ENCODE measurements at places on chromosomes 3 and 15.

DNA sequence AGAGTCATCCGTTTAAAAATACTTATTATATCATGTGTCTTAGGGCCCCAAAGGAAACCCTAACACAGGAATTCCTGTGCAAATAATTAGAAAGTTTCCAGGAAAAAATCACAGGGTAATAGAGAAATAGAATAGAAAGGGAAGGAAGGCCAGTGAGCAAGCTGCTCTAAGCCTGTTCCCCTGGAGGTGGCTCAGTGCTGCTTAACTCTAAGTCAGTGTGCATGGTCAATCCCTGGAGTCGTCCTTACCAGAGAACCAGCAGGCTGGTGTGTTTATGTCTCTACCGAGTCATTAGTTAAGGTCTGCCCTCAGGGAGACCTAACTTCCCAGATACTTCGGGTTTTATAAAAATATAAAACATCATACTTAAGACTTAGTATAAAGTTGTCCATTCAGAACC lies 21.0 kb upstream of the MCF2L2 start:
- peak; percentile 4 for DNase-seq

DNA sequence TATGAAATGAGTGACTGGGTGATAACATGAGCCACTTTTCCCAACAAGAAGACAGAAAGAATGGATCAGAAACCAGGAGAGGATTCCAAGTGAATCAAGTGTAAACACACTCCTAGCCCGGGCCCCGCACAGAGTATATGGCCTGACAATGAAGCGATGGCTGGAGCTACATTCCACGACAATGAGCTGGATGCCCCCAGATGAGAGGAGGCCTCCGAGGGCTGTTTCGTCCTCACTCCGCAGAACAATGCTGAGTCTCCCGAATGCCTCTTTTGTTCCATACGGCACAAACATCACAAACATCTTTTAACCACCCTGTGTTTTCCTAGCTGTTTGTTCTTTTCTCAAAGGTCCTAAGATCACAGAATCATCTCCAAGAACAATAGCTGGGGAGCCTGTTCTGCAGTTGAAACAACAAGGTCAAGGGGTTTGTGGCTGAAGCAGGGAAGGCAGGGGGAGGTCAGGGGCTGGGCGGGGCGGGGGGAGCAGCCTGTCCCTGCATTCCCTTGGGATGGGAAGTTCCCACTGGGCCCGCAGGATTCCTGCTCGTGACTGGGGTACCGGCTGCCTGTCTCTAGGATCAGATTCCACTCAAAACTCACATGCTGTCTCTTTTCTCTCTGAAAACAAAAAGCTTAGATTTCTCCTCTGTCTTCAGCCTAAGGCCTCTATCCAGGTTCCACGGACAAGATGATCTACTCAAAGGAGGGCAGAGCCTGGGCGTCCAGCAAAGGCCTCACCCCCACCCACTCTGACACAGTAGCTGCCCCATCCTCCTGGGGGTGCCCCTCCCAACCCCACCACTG lies 151.3 kb downstream of the XXYLT1 start:
- DNase-seq: no peak

DNA sequence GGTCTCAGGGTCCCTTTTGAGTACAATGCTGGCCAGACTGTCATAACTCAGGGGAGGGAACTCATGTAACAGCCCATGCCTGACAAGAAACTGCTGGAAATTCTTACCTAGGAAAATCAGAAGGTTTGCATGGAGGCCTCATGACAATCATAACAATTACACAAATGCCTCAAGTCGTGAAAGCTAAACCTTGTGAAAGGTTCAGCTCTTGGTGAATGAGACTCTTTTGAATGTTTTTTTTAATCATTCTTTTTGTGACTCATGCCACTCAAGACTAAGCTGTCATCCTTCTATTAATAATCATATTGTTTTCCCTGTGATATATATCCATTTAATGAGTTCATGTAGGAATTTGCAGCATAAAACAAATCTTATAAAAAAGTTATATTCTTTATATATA lies 61.4 kb upstream of the LEKR1 start:
- DNase-seq: no peak

DNA sequence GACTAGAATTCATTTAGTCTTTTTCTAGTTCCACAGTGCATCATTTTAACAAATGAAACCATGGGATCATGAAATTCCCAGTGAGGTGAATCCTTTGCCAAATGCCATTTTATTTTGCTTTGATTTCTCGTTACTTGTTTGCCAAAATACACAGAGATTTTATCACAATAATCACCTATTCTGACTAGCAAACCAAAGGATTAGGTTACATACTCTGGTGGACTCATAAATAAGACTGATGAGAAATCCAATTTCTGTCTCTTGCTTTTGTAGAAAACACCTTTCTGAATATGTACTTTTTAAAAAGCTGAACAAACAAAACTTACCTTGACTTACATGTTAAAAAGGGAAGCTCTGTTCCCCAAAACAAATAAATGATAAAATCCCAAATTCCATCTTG lies 12.2 kb downstream of the ERC2 start:
- no peak for DNase-seq

DNA sequence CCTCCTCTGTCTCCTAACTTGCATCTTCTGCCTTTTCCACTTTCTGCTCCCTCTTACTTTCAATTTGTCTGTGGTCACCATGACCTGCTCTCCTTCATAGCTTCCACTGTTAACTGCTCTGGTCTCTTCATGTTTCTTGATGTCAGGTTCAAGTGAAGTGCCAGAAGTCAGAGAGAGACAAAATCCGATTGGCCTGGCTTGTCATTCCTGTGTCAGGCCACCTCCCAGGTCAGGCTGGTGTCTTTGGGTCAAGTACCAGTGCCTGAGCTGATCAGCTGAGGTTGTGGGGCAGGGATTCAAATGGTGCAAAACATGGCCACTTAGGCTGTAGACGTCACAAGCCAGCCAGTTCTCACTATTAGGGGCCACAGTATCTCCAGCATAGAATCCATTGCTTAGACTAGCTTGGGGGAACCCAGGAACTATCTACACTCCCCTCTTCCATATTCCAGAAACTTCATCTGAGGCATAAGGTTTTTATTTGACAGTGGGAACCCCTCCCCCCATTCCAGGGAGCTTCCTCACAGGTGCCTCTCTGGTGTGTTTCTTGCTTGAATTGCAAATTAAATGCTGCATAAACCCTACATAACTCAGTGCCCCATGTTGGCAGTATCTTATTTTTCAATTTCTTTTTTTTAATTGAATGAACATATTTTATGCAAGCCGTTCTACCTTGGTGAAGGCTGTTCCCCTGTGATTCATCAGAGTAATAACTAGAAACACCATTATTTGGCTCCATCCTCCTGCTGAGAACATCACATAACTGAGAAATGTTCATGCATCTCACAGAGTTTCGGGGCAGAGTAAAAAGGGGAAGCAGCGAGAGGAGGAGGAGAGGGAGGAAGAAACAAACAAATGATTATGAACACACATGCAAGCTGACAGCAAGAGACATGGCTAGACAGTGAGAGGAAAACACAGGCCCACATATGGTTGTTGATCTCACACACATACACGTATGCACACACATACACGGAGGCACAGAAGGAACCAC lies 175.8 kb downstream of the TLE3 start:
- DNase-seq: no peak

GRCh38 chr3:122331886-122332285 lies 6.8 kb downstream of the CSTA start:
- no peak for DNase-seq

GRCh38 chr3:50427217-50427616 lies 67.9 kb upstream of the TMEM115 start:
- DNase-seq: no peak

DNA sequence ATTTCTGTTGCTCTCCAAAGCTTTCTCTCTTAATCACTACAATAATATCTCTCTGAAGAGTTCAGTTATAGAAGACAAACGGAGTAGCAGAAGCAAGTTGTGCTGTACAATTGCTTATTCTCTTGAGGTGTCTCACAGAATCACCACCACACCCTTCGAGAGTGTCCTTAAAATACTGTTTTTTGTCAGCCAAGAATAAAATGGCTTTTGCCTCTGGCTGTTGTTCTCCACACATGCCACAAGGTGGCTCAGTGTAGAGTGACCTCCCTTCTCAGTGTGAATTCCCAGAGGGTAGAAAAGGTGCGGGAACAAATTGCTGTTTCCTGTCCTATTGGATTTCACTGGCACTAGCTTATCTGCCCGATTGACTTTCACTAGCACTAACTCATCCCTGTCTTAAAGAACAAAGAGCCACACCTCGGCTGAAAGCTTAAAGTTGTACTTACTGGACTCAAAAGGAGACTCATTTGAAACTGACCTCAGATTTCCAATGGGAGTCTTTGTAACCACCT lies 134.2 kb upstream of the SATB1 start:
- peak; percentile 27 for DNase-seq

DNA sequence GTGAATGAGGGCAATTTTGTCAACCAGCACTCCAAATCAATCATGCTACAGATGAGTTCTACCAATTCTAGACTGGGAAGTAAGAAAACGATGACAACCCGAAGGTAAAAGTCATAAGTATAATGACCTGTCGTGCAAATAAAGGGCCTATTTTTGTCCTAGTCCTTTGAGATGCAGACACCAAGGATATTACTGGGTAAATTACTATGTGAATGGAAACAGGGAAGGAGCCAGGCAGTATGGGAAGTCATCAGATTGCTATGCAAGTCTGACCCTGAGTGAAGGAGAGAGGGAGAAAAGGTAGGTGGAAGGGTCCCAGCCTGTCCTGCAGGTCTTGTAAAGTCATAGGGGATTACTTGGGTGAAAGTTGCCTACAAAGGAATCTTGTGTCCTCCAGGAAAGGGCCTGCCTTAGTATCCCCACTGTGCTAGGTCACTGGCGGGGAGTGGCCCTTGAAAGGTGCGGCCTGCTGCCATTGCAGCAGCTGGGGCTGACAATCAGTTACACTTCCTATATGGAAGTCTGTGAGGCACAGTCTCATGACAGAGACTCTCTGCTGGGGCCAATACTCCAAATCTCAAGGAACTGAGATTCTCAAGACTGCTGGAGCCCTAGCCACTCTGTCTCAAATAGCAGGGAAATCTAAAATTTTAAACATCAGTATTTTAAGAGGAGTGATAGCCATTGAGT lies 149.9 kb upstream of the SLC2A2 start:
- DNase-seq: no peak

DNA sequence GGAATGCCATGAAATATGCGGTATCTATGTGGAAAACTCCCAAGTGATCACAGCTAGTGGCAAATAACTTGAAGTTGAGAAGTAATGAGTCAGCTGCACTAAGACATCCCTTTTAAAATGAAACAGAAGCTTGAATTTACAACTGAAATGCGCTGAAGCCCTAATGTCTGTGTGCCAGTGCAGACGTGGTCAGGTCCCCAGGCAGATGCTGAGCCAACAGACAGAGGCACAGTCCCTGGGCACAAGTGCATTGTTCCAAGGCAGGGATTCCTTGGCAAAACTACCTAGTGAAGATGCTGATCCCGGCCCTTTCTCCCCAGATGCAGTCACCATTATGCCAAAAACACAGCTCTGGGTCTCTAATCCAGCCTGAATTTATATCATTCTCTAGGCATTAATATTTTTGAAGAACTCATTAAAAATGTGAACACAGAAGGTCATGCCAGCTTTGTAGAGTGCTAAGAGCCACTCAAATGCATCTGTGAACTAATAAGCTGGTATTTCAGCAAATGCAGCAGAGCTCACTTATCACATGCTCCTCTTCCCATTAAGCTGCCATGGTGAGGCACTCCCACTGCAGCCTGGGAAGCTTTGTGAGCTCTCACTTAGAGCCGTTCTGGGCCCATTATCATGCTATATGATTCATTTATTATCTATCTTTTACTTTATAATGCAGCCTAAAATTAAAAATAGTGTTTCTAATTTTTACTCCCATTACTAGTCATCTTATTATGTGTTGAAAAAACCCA lies 200.1 kb downstream of the GABRB3 start:
- DNase-seq: no peak

DNA sequence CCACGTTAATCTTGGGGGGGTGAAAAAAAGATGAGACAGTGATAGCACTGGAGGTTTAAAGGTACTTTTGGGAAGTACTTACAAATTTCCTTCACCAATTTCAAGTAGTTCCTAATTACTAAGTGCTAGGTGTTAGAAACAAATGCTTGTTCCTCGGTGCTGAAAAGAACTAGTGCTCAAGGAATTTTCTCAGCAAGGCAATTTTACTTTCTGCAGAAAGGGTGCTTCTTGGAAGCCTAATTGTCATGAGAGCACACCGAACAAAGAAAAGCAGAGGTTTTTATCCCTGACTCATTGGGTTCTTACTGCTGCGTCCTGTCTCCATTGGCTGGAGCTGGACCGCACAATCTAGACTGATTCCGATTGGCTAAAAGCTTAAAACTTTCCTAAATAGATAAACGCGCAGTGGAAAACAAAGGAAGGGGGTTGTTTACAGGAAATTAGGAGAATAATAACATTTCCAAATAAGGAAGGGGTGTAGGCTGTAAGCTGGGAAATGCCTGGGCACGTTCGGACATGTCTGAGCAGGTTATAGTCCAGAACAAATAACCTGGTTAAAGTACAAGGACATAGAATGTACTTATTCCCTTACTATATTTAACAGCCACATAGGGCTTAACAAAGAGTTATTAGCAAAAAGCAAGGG lies 49.6 kb downstream of the CHD2 start:
- DNase-seq: no peak

GRCh38 chr3:109018828-109019227 lies 65.1 kb upstream of the GUCA1C start:
- no peak for DNase-seq

GRCh38 chr3:18683900-18684299 lies 258.8 kb upstream of the SATB1 start:
- DNase-seq: no peak

DNA sequence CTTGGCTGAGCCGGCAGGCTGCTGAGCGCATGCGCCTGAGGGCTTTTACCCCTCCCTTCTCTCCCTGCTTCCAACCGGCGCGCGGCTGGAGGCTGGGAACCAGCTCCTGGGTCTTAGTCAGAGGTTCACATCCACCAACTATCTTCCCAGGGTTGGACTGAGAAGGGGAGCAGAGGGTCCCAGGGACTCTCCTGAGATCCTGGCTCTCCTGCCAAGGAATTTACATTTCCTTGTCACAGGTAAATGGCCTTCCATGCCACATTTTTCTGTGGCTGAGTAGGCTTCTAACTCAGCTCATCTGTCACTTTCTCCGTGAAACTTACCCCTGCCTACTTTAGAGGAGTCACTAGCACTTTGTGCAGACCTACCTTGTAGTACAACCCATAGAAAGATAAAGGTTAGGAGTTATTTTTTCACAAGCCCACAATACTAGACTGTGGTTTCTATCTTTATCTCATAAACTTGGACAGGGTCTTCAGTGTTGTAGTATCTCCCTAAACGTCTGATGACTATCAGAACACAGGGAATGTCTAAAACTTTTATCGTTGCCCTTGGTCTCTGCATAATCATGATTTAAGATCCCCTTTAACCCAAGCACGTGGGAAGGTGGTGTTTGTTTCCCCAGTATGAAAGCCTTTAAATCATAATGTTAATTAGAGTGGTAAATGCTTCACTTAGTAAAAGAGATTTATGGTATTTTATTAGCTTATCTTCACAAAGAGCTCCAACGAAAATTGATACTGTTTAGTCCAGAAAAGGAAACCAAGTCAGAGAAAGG lies 638 bp upstream of the TBC1D5 start:
- no peak for DNase-seq

GRCh38 chr3:112298781-112299180 lies 4.8 kb upstream of the SLC9C1 start:
- DNase-seq: no peak

Data from GDM1 (cell line).